Thoracic aorta (tissue), 2 donors: ENCODE measurements at places on chromosomes 1 and 21.

DNA sequence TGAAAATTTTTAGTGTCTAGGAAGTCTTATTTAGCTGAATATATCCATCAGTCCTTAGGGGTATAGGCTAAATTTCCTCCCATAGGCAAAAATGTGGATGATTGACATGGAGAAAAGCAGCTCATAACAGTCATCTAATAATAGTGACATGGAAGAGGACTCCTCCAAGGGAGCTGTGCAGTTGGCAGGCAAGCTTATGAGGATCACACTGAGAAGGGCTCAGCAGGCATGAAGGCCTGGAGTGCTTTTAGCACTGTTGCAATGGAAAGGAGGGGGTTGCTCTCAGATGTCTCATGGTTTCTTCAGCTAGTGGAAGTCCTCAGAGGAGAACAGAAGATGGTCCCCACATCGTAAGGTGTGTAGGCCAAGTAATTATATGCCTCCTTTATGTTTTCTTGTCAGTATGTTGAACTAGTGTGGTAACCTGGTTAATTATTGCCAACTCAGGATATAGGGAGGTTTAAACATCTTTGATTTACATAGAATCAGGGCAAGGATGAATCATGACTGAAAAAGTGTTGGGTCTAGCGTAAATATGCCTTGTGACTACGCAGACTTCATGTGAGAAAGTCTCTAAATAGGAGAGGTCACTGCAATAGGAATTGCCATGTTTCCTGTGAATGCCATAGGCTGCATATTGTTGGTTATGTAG is 18.9 kb downstream of the VN1R5 start:
- DNase-seq: no peak

GRCh38 chr1:200958597-200958996 is 63.9 kb downstream of the INAVA start:
- DNase-seq: no peak

DNA sequence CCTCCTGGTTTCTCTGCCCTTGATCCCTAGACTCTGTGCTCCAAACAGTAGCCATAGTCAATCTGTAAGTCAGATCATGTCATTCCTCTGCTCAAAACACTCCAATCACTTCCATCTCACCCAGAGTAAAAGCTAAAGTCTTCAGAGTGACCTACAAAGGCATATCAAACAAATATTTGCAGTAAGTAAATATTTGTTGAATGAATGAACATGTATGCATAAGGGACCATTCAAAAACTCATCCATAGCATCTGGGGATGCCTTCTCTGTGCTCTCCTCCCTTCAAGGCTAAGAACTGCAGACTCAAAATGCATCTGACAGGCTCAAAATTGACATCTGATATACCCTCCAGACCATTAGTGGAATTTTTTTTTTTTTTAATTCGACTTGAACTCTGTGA is 18.1 kb upstream of the AK5 start:
- no peak for DNase-seq

DNA sequence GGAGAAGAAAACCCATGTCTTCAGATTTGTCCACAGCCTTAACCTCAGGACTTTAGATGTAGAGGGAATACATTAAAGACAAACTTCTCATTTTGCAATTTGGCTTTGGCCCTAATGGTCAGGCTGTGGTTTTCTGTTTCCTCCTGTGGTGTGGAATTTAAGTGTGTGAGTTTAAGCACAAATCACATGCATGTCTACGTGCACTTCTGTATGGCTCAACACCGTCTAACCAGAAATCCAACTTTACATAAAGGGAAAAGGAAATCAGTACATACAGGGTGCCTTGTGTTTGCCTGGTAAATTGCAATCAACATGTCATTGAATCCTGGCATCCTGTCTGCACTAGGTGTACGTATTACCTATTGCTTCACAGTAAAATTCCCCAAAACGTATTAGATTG is 1.2 kb upstream of the ZNF124 start:
- no peak for DNase-seq

GRCh38 chr1:111172463-111172862 is 28.0 kb downstream of the DENND2D start:
- no peak for DNase-seq

- no peak for DNase-seq
These were observed at the start of gene SLC37A1 for GRCh38 chr21:42513151-42513984. TSS of gene SLC37A1 (plus strand) at chr21:42513852. CDS start at chr21:42518455, 4,603 bp downstream.

GRCh38 chr1:24910751-24911650 is 19.1 kb downstream of the RUNX3 start:
- DNase-seq: no peak

DNA sequence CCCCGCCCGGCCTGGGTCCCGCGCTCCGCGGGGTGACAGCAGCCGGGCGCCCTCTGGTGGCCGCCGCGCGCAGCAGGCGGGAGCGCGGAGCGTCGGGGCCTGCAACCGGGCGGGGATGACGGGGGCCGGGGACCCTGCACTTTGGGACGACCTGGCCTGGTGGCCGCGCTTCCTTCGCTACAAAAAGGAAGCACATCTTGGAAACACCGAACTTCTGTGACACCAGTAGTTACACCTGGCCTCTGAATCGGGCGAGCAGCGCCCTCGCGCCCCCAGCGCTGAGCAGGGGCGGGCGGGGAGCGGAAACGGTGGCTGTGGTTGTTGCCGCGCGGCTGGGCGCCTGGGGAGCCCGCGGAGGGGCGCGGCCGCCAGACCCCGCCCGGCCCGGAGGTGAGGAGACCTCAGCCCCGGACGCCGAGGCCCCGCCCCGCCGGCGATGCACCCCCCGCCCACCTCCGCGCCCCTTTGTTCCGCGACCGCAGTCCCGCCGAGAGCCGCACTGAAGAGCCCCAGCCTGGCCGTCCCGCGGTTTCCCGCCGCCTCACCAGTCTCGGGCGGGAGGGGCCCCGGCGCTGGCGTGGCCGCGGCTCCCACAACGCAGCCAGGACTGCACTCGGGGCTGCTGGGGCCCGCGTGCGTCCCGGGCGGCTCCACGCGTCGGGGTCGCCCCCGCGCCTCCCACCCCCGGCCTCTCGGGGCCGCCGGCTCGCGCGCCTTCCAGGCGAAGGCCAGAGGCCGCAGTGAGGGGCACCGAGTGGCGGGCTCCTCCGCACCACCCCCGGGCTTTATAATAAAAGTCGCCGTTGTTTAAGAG is 59.3 kb downstream of the H3-3A start:
- no peak for DNase-seq

DNA sequence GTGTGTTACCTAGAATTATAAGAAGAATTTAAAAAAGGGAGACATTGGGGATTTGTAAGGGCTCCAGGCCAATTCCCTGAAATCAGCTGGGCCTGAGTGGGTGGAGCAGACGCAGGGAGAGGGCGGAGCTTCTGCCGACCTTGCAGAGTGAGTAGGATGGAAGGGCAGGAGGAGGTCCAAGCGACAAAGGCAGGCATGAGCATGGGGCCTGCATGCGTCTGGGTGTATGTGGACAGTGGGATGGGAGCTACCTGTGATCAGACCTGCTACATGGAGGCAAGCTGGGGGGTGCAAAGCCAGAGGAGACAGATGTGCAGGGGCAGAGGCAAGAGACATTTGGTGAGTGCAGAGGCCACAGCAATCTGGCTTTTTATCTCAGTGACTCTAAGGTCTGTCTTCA is 105.3 kb upstream of the OLIG2 start:
- DNase-seq: no peak

GRCh38 chr1:110706621-110707020 is 31.9 kb upstream of the KCNA3 start:
- DNase-seq: no peak

DNA sequence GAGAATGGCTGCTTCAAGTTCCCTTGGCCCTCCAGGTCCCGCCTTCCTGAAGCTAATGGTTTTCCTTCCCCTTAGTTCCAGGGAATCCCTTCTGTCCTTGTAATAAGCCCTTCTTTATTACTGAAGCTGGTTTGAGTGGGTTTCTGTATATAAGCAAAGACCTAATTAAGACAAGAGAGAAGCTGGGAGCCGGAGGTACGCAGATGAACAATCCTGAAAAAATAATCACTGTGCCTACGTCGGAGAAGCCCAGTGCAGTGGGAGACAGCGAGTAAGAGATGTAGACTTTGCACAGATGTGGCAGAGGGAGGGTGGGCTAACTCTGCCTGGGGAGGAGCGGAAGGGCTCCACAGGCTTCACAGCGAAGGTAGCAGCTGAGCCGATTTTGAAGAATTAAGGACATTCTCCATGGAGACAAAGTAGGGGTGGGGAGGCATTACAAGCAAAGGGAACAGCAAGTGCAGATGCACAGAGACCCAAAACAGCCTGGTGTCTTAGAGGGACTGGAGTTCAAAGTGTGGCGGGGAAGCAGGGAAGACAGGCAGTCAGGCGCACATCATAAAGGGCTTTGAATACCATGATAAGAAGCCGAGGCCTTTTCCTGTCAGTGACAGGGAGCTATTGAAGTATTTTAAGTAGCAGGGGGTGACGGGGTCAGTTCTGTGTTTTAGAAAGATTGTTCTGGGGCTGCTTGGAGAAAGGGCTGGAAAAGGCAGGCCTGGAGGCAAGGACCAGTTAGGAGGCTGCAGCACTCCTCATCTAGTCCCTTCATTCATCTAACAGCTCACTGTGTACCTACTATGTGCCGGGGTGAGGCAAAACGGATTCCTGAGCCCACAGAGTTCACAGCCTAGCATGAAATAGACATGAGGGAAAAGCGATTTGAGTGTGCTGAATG is 6.5 kb downstream of the RIMS3 start:
- no peak for DNase-seq

GRCh38 chr1:12173631-12174121 is 6.9 kb downstream of the TNFRSF1B start:
- DNase-seq: no peak

DNA sequence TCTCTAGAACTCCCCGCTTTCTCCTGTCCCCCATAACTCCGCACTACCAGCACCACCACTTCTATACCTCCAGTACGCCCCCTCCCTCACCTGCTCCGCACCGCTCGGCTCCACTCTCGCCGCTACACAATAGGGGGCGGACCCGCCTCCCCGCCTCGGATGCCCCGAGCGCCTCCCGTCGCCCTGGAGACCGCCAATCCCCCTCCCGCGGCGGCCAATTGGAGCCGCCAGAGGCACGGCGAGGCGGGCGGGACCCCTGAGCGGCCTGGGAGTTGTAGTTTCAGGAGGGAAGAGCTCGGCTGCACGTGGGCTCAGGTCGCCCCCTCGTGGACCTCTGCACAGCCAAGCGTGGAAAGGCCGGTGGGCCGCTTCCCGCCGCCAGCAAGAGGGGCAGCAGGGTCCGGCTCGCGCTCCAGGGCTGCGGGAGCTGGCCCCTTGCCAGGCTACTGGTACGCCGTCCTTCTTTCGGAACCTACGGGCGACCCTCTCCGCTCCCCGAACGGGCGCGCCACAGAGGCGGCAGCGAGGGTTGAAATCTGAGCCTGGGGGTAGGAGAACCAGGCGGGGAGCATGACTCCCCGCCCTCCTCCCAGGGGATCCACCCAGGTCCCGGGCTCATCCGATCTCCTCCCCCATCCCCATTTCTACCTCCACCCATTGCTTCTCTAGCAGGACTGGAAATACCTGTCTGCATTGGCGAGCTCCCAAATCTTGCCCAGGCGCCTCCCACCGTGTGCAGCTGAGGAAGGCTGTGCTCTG is at the start of gene IGSF9:
TSS of gene IGSF9 (minus strand) at position 131 of the 759 bp plus-strand sequence. CDS start 2,159 bp downstream, outside the sequence.
- no peak for DNase-seq

GRCh38 chr1:30314591-30314990 is 408.8 kb downstream of the MATN1 start:
- DNase-seq: no peak

- no peak for DNase-seq
These were observed 29.5 kb upstream of the CLCA4 start for GRCh38 chr1:86517336-86517735.
